OCI-LY7 (cell line): ENCODE measurements at places on chromosomes 12 and 14. TPM values are rescaled to one million over a fixed set of nuclear protein-coding genes. Genes with fewer than 3 reads are reported as not detected.

DNA sequence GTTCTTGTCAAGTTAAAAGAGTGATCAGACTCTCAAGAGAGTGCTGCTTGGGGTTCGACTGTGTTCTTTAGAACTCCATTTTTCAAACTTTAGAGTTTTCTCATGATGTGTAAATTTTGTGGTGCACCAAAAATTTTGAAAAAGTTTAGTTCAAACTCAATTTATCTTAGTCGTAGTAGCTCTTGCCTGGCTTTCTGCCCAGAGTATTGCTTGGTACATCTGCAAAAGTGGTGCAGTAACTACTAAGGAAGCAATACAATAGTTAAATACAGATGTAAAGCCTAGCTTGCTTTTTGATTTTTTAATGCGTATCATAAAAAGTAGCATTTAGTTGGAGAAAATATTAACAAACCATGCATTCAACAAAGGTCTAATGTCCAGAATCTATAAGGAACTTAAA is 9.5 kb upstream of the CCDC91 start:
- DNase-seq, result no peak

DNA sequence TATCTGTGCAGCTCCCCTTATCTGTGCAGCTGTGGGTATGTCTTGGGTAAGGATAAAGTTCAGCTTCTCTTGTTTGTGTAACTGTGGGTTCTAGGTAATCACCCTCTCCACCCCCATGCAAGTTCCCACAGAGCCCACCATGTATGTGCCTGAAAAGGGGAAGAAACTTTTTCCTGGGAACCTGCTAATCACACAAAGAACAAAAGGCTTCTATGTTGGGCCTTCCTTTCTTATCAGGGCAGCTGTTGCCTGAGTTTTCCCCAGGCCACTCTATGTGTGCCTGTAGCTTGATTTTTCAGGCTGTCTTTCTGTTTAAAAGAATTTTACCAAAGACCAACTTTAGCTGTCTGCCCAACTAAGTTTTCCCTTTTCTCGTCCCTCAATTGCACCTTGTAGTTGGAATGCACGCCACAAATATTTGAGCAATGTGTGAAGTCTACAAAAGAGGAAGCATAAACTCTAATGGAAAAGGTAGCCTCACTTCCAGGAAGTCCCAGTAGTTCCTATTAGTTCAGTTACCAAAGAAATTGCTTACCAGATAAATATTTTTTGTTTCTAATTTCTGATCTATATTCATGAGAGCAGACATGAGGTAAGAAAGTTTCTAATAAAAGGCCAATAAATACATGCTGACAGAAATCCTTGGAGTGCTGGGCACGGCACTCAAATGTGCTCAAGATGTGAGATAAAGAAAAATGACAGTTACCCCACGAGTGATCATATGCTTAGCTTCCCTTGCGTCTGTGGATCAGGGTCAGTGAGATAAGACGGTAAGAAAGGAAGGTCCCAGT is 2.7 kb upstream of the GALC start:
- DNase-seq, result no peak

DNA sequence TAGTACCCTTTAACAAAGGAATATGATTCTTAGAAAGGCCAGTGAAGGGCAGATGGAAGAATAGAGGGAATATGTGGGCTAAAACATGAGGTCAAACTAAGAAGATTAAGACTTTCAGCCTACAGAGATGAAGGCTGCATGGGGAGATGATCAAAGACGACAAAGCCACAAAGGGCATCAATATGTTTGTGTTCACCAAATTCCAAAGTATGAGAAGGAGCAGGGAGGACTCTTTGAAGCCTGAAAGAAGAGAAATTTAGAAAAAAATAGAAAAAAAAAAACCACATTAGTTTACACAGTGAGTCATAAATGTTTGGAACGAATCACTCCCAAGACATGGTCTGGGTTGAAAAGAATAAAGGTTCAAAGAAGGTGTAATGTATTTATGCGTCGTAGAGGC is 131.8 kb downstream of the NEDD1 start:
- no peak for DNase-seq

GRCh38 chr12:104177663-104178501 is 37.7 kb upstream of the TXNRD1 start:
- DNase-seq, result no peak

ACVRL1 gene
- not detected in 2 replicates for total RNA-seq

DNA sequence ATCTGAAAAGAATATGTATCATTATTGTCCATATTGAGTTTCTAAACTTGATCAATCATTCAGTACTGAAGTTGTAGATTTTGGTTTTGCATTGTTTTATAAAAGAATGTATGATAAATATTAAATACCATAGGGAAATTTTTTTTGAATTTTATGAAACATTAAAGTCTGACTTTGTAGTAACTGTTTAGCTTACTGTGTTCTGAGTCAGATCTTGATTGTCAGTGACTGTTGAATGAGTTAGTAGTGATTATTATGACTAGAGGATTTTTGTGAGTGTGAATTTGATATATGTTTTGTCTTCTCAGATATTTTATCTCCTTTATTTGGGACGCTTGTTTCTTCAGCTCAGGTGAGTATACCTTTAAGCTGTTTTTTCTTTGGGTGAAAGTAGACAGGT is 10.1 kb downstream of the TDP1 start:
- DNase-seq, result no peak

PPP1R36 gene
- total RNA-seq, result not detected in 2 replicates

FLRT2 gene
- not detected in 2 replicates for total RNA-seq

RAB21 gene
- total RNA-seq, result 46.6 and 52.8 TPM in 2 replicates

PPM1H gene
- 2.0 and 3.9 TPM in 2 replicates for total RNA-seq

GRCh38 chr14:67423424-67423823 is 11.5 kb upstream of the PLEK2 start:
- no peak for DNase-seq

GRCh38 chr14:88559852-88560251 is 3.0 kb upstream of the ZC3H14 start:
- peak; percentile 15 for DNase-seq

DNA sequence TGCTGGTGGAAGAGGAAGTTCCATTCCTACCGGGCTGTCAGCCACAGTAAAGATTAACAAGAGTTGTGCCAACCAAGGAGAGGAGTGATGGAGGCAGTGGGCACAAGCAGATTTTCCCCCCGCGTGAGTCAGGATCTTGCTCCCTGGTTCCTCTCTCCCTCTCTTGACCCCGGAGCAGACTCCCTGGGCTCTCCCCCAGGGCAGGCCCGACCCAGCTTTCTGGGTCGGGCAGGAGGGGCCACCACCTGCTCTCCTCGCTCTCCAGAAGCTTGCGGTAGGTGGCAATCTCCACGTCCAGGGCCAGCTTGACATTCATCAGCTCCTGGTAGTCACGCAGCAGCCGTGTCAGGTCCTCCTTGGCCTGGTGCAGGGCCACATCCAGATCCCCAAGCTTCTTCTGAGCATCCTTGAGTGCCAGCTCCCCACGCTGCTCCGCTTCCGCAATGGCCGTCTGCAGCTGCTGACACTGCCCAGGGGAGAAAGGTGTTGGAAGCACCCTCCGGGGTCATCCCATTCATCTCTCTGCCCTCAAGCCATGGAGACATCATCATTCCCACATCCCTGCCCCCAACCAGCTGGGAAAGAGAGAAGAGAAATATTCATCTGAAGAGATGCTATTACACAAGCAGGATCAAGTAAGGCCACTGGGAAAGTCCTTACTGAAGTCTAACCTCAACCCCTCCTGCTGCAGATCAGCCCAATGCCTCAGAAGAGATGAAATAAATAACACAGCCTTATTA is 9.0 kb upstream of the KRT4 start:
- no peak for DNase-seq

ZNF664 gene
- 59.8 and 67.1 TPM in 2 replicates for total RNA-seq

DNA sequence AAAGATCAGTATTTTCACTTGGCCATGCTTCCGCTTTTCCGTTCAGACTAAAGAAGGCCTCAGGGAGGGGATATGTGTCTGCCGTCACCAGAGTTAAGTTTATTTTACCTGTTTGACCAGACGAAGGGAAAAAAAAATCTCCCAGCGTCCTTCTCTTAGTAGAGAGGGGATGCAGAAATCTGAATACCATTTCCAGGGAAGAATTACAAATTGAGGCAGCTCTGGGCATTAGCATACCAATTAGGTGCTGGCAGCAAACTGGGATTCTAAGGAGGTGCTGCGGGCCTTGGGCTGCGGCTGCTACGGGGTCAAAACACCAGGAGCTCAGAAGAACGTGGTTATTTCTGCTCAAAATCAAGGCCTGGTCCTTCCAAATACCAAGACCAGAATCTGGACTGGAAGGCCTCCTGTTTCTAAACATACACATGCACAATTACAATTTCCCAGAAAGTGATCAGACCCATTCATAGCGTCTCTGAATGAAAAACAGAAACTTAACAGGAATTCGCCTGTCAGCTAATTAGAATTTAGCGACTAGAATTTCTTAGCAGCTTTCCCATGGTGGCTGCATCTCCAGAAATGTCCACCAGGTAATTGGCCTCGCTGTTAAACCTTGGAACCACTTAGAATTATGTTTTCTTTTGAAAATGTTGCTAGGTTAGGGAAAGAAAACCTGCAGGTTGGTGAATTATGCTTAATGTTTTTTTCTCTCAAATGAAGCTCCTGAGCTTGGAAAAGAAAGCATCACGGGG is 617.0 kb downstream of the VRK1 start:
- DNase-seq, result no peak

DNA sequence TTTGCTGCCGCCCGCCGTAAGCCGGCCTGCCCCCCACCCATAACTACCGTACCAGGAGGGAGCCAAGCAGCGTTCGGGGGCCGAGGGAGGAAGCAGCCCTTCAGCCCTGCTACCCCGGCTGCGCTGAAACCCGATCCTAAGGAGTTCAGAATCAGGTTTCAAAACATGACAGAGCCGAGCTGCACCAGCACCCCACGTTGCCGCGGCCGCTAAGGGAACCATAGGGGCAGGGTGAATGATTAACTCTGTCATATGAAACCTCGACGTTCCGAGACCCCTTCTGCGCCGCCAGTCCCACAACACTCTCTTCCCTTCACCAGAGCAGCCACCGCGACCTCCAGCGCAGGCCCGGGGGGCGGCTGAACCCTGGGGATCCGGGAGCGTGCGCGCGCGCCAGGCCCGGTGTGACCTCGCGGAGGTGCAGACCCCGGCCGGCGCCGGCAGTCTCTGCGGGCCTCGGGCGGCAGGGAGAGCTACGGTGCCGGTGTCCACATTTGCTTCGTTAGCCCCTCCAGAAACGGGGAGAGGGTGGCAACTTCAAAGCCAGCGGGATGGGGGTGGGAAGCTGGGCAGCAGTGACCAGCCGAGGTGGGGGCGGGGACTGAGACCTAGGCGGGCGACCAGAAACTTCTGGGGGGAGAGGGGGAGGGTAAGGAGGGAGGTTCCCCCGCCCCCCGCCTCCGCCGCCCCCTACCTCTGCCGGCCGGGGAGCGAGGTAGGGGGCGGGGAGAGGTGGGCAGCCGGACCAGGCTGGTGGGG is 1.6 kb downstream of the SIX4 start:
- peak; percentile 58 for DNase-seq

DNA sequence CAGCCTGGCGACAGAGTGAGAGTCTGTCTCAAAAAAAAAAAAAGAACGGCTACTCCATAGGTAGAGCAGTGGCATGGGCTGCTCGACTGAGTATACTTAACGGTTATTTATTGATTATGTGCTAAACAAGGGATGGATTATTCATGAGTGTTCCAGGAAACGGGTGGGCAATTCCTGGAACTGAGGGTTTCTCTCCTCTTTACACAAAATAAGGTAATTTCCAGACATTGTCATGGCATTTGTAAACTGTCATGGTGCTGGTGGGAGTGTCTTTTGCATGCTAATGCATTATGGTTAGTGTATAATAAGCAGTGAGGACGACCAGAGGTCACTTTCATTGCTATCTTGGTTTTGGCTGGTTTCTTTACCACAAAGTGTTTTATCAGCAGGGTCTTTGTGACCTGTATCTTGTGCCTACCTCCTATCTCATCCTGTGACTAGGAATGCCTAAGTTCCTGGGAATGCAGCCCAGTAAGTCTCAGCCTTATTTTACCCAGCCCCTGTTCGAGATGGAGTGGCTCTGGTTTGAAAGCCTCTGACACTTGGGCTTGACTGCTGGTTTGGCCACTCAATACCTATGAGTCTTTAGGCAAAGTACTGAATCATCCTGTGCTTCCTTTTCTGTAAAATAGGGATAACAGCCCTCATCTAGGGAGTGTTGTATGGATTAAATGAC is 3.2 kb downstream of the DGLUCY start:
- DNase-seq, result no peak

- DNase-seq, result no peak
Measured at GRCh38 chr12:114916541-114916940, 232.6 kb upstream of the TBX3 start.
